ENCODE measurements at places on chromosomes 3 and 15. TPM values are rescaled to one million over a fixed set of nuclear protein-coding genes. Genes with fewer than 3 reads are reported as not detected.

The RAB6B gene
- polyA plus RNA-seq: 0.14 TPM

DNA sequence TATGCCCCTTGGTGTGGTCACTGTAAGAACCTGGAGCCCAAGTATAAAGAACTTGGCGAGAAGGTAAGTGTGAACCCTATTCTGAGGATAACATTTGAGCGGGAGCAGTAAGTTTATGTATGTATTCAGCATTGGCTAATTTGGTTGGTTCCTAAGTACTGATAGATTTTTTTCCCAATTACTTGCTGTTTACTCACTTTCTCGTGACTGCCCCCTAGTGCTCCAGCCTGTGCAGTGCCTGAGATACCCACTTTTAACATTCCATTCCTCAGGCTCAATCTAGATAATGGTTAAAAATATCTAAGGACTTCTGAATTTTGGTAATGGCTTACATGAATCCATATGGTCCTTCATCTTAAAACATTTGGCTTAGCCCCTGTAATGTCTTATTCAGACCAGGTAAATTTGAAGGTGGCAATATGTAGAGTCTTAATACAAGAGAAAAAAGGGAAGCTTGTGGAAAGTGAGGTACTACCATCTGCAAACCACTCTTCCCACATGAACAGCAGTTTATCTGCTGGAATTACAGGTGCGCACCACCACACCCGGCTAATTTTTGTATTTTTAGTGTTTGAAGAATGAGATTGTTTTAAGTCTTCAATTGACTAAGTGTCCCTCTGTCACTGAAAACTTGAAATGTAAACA is 7.1 kb downstream of the ELL3 start:
- DNase-seq: peak; percentile 59

The KNG1 gene
- not detected for polyA plus RNA-seq

The CSTA gene
- 0.30 TPM for polyA plus RNA-seq

- DNase-seq: no peak
Observed at GRCh38 chr15:40290918-40291574, 8.2 kb upstream of the ANKRD63 start.

GRCh38 chr15:40891138-40891537 is 3.1 kb upstream of the VPS18 start:
- DNase-seq: no peak

- DNase-seq: no peak
Observed at GRCh38 chr3:93934366-93935046, 39.2 kb downstream of the PROS1 start.

DNA sequence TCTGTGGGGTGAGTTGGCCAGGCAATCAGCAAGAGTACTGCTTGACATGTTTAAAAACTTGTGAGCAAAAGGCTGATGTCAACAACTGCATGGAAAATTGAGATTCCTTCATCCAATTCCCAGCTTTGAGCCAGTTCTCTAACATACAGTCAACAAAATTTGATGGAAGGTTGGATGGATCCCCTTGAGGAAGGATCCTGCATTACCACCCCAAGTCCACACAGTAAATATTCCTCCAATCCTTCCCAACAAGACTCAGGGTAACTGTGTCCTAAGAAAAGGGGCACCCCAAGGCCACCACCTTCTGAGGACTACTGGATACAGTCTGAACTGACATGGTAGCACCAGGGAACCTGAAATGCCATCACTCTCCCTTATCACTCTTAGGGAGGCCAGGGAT is 15.1 kb downstream of the GLB1 start:
- no peak for DNase-seq

GRCh38 chr3:185292238-185292637 is 38.4 kb upstream of the EHHADH start:
- DNase-seq: no peak

DNA sequence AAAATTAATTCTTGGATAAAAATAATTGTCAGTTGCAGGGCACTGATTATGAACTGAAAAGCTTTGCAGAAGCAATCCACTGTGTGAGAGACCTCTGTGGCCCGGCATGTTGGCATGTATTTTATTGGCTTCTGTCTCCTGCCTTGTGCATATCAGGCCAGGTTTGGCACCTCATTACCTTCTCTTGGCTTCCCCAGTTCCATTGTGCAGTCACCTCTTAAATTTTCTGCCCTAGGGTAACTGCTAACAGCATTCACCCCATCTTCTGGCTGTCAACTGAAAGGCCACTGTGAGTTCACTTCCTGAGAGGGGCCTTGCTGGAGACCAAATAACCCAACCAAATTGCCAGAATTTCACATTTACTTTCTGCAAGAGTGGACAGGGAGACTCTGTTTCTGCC is 92.7 kb upstream of the RARB start:
- DNase-seq: no peak

The C3orf52 gene
- polyA plus RNA-seq: 2.1 TPM

The CAMK2N2 gene
- polyA plus RNA-seq: not detected

The COLQ gene
- 0.26 TPM for polyA plus RNA-seq

The SEMA3B gene
- not detected for polyA plus RNA-seq

The TUSC7 gene
- polyA plus RNA-seq: not detected

GRCh38 chr3:13017361-13018042 is 55.7 kb downstream of the IQSEC1 start:
- DNase-seq: no peak

DNA sequence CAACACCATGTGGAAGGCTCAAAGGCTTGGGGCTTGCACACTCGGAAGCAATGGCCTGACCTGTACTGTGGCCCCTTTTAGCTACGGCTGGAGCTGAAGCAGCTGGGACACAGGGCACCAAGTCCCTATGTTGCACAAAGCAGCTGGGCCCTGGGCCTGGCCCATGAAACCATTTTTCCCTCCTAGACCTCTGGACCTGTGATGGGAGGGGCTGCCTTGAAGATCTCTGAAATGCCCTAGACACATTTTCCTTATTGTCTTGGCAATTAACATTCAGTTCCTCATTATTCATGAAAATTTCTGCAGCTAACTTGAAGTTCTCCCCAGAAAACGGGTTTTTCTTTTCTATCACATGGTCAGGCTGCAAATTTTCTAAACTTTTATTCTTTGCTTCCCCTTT is 85.6 kb upstream of the ALDH1A3 start:
- no peak for DNase-seq

The CPN2 gene
- not detected for polyA plus RNA-seq

GRCh38 chr3:150826466-150827282 is 63.7 kb upstream of the SIAH2 start:
- DNase-seq: no peak

GRCh38 chr3:21163956-21164355 is 587.1 kb downstream of the ZNF385D start:
- no peak for DNase-seq

The THUMPD3 gene
- polyA plus RNA-seq: 25.9 TPM

- no peak for DNase-seq
Observed at GRCh38 chr15:96360581-96361308, 30.2 kb downstream of the NR2F2 start.

The ZNF662 gene
- polyA plus RNA-seq: 0.15 TPM

DNA sequence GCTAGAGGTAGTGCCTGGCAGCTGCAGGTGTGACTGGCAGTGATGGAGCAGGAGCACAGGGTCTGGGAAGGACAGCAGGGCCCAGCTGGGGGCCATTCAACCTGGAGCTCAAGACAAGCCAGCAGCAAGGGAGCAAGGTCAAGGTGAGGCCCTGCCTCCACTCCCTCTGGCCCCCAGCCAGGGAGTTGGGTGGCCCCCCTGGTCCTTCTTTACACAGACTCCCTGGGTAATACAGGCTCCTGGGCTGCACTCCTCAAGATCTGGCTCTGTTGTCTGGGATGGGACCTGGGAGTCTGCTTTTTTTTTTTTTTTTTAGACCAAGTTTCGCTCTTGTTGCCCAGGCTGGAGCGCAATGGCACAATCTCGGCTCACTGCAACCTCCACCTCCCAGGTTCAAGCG is 14.5 kb downstream of the GNAI2 start:
- no peak for DNase-seq

- no peak for DNase-seq
Observed at GRCh38 chr15:67104510-67104909, 39.1 kb downstream of the SMAD3 start.

- DNase-seq: no peak
Observed at GRCh38 chr3:130529486-130530215, 12.7 kb downstream of the COL6A6 start.

The ACAD11 gene
- polyA plus RNA-seq: 6.0 TPM
